Activated T-helper 1 cell treated with anti-CD3 and anti-CD28 coated beads, Interleukin-12 subunit alpha, Interleukin-12 subunit beta, Interleukin-2, Interleukin-4 antibody, amounts not matched to agents 30 ng/mL and 10 ng/mL and 1 ng/mL, durations not matched to agents 14 hours and 24 hours and 36 hours (primary cell): ENCODE measurements at places on chromosomes 5 and 9.

DNA sequence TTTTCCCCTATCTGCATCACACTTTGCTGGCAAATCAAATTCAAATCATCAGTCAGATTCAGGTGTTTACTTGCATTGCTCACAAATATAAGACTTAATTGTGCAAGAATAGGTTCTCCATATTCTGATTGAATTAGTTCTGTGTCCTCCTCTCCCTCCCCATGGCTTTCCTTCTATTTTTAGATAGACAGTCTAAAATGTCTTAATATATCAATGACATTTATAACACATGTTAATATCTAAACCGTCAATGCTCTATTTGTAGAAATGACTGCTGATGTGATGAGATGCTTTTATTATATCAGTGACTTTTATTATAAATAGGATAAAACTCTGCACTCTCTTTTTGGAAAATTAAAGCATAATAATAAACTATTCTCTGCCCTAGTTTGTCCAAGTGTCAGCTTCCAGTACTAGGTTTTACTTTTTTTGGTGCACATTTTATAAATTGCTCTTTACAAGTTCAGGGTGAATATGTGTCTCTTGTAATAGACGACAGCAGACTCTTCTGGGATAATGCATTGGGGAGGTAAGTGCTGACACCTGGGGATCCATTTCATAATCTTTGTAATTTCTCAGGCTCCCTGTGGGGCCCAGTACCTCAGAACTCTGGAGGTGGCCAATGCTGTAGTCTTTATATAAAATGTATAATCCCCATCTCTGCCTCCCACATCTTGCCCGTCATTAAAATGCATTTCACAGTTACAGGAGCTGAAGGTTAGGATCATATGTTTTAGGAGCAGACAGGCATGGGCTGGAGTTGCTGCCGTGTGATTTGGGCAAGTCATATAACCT lies 321.5 kb downstream of the BRINP1 start:
- no peaks in the 10 kb centered on the region for H3K36me3 ChIP-seq
- no peak overlapping the region for H3K27ac ChIP-seq
- H3K27me3 ChIP-seq: no peaks in the 10 kb centered on the region
- no peak overlapping the region for H3K4me3 ChIP-seq

DNA sequence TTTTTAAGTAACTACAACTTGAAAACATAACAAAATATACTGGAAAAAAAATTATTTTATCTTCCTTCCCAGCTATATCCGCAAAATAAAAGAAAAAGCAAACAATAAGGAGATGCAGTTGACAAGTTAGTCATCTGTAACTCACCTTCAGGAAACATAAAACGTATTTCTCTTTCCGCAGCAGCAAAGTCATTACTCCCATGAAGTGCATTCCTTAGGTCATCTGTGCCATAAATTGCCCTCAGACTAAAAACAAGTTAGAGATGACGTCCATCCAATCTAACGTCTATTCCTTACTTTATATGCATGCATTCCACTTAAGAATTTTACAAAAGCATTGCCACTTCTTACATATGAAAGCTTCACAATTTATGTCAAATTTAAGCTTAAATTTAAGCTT lies 10.9 kb downstream of the NME5 start:
- no peak overlapping the region for H3K27ac ChIP-seq
- H3K27me3 ChIP-seq: peaks cover 16% of the 10 kb centered on the region
- no peak overlapping the region for H3K4me3 ChIP-seq
- no peaks in the 10 kb centered on the region for H3K36me3 ChIP-seq
- no peak for DNase-seq

DNA sequence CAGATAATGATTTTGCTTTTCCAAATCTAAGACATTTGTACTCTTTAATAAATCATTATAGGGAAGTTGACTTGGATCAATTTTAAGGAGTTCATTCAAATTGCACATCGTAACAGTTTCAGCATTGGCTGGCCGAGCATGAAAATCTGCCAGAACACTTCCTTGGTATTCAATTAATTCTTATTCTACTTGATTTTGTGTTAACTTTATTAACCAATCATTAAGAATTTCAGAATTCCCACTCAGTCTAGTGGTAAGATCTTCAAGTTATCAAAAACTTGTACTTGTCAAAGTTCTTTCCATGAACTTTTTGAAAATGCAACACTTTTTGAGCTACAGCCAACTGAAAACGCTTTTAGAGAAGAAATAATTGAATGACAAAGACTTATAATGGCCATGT lies 565.8 kb downstream of the TLE1 start:
- no peak overlapping the region for H3K27ac ChIP-seq
- H3K4me1 ChIP-seq: no peaks in the 10 kb centered on the region
- no peaks in the 10 kb centered on the region for H3K36me3 ChIP-seq
- DNase-seq: no peak
- H3K27me3 ChIP-seq: no peaks in the 10 kb centered on the region

- peak overlapping the region; percentile 86 for H3K4me3 ChIP-seq
- DNase-seq: peak; percentile 69
Observed at GRCh38 chr9:34380511-34381315, 4.0 kb upstream of the MYORG start.

DNA sequence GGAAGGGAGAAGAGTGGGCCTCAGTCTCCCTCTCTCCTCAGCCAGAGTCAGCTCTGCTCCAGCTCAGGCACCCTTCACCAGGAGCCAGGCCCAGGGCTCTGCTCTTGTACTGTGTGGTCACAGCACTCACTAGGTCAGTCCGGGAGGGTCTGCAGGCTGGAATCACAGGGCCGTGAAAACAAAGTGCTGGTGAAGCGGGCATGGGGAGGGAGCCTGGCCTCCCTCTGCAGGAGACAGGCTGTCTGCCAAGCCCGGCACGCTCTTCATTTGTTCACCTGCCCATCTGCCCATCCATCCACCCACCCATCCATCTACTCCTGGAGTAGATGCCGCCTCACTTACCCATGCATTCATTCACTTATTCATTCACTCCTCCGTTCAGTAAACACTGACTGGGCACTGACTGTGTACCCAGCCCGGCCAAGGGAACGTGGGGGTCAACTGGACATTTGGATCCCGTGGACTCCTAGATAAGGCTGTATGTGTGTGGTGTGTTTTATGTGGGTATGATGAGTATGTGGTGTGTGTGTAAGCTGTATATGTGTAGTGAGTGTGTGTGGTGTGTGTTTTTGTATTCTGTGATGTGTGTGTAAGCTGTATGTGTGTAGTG lies 3.6 kb downstream of the SPAAR start:
- H3K36me3 ChIP-seq: no peaks in the 10 kb centered on the region
- no peak overlapping the region for H3K4me3 ChIP-seq
- no peak overlapping the region for H3K27ac ChIP-seq
- H3K4me1 ChIP-seq: peaks cover 28% of the 10 kb centered on the region
- H3K27me3 ChIP-seq: peaks cover 2% of the 10 kb centered on the region

DNA sequence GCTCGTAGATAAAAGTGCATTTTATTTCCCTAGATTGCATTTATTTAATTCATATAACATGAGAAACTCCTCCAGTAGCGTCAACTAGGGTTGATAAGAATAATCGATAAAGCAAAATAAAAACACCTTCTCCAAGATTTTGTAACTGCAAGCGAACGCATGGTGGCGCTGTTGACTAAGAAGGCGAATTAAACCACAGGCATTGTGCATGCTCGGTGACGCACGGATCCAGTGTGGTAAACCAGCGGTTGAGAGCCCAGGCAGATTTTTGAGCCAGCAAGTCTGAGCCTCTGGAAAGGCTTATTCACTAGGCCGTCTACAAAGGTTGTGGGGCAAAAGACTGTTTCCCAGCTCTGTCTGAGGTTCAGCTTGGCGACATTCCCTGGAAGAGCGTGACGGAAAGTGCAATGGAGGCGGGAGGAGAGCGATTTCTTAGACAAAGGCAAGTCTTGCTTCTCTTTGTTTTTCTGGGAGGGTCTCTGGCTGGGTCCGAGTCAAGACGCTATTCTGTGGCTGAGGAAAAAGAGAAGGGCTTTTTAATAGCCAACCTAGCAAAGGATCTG lies at the start of gene PCDHB3:
PCDHB3 (plus strand) TSS at position 231 of the 563 bp plus-strand sequence; CDS start at position 408, 177 bp downstream.
- H3K4me1 ChIP-seq: no peaks in the 10 kb centered on the region
- H3K36me3 ChIP-seq: peaks cover 2% of the 10 kb centered on the region
- no peak within 1 kb of the TSS for H3K27ac ChIP-seq
- no peaks in the 10 kb centered on the region for H3K27me3 ChIP-seq
- H3K4me3 ChIP-seq: no peak within 1 kb of the TSS

- H3K27me3 ChIP-seq: peaks cover 6% of the 10 kb centered on the region
- no peak overlapping the region for H3K27ac ChIP-seq
- no peak overlapping the region for H3K4me3 ChIP-seq
- DNase-seq: no peak
- H3K4me1 ChIP-seq: peaks cover 8% of the 10 kb centered on the region
Observed at GRCh38 chr5:143653766-143654282, 158.1 kb upstream of the HMHB1 start.

- H3K27me3 ChIP-seq: no peaks in the 10 kb centered on the region
- no peak overlapping the region for H3K27ac ChIP-seq
- no peaks in the 10 kb centered on the region for H3K4me1 ChIP-seq
- DNase-seq: no peak
- no peaks in the 10 kb centered on the region for H3K36me3 ChIP-seq
Observed at GRCh38 chr9:26169708-26170107, 491.5 kb upstream of the TUSC1 start.

DNA sequence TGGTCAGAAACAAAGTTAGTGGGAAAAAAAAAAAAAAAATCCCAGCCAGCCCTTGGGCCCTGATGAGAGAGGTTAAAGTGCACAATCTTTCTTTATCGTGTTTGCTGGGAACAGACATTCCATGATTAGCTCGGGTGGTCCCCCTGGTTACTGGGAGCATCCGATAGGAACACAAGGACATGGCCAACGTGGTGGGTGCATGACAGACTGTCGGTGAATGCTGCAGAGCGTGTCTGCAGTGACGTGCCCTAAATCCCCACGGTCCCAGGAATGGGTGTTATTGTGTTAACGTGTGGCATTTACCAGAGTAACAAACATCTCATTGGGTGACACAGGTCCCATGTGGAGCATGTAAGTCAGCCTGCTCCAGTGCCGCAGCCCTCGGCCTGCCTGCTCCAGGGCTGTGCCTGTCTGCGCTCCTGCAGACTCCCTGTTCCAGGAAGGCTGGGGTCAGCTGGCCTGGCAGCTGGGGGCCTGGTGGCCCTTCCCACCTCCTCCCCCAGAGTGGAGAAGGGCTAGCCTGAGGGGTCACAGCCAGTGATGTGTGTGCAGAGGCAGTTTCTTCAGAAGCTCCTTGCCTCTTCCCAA lies 34.3 kb upstream of the TBC1D2 start:
- H3K27me3 ChIP-seq: peaks cover 8% of the 10 kb centered on the region
- no peaks in the 10 kb centered on the region for H3K4me1 ChIP-seq
- no peak overlapping the region for H3K4me3 ChIP-seq
- H3K27ac ChIP-seq: no peak overlapping the region
- no peaks in the 10 kb centered on the region for H3K36me3 ChIP-seq
- no peak for DNase-seq

- H3K4me3 ChIP-seq: no peak overlapping the region
- H3K4me1 ChIP-seq: peaks cover 12% of the 10 kb centered on the region
- H3K27me3 ChIP-seq: no peaks in the 10 kb centered on the region
- H3K36me3 ChIP-seq: peaks cover 7% of the 10 kb centered on the region
- no peak overlapping the region for H3K27ac ChIP-seq
Observed at GRCh38 chr5:67085616-67086015, 111.0 kb downstream of the CD180 start.

- peaks cover 46% of the 10 kb centered on the region for H3K4me1 ChIP-seq
- no peak overlapping the region for H3K4me3 ChIP-seq
- H3K27ac ChIP-seq: no peak overlapping the region
- H3K27me3 ChIP-seq: peaks cover 5% of the 10 kb centered on the region
- peaks cover 5% of the 10 kb centered on the region for H3K36me3 ChIP-seq
Observed at GRCh38 chr9:99029083-99029645, 75.7 kb upstream of the TGFBR1 start.

- peaks cover 33% of the 10 kb centered on the region for H3K27me3 ChIP-seq
- DNase-seq: peak; percentile 59
- H3K4me1 ChIP-seq: peaks cover 38% of the 10 kb centered on the region
- no peaks in the 10 kb centered on the region for H3K36me3 ChIP-seq
Observed at GRCh38 chr9:134391319-134392231, 65.3 kb downstream of the RXRA start.

- no peak for DNase-seq
- no peak overlapping the region for H3K27ac ChIP-seq
- no peaks in the 10 kb centered on the region for H3K27me3 ChIP-seq
- H3K4me3 ChIP-seq: no peak overlapping the region
Observed at GRCh38 chr5:150895431-150896428, 9.1 kb downstream of the ZNF300 start.

GRCh38 chr9:37407468-37407867 lies 15.0 kb upstream of the GRHPR start:
- H3K27me3 ChIP-seq: peaks cover 2% of the 10 kb centered on the region
- H3K27ac ChIP-seq: no peak overlapping the region
- H3K4me1 ChIP-seq: peaks cover 5% of the 10 kb centered on the region

DNA sequence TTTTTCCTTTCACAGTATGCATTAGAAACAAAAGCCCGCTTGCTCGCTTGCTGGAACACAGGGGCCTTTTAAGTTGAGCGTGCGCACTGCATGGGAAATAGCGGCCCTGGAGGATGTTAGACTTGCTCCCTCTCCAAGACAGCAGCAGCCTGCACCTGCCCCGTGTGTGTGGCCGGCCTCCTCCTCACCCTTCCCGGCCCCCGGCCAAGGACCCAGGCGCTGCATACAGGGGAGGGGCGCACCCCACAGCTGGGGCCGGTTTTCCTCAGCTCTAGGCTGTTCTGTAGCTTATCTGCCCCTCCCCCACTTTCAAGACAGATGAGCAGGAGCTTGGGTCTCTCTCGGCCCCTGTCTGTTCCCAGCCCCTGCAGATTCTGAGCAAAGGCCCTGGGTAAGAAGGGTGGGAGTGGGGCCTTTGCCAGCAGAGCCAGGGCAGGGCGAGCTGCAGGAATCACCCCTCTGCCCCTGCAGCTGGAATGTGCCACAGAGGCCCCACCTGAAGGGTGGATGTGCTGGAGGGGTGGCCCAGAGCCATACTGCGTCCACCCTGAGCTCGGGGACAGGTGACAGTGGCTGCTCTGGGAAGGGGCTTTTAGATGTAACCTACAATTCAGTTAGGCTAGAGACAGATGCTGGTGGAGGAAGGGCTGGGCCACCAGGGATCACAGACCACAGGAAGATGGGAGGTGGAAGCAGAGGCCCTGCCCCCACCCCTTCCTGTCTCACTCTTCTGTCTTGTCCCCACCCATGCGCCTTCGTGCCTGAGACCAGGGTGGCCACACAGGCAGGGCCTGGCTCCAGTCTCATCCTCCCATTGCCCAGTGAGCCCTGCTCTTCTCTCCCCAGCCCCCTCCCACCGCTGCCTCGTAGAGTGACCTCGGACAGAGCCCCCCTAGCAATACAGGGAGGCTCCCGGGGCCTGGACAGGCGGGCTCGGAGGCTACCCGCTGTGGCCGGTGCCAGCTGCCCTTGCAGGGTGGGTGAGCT lies 132.4 kb downstream of the DAB2IP start:
- peak overlapping the region; percentile 48 for H3K27ac ChIP-seq
- no peak for DNase-seq
- no peaks in the 10 kb centered on the region for H3K36me3 ChIP-seq
- peaks cover 19% of the 10 kb centered on the region for H3K4me1 ChIP-seq
- H3K27me3 ChIP-seq: peaks cover 7% of the 10 kb centered on the region

- H3K27ac ChIP-seq: no peak overlapping the region
- H3K36me3 ChIP-seq: no peaks in the 10 kb centered on the region
- no peak for DNase-seq
- H3K27me3 ChIP-seq: no peaks in the 10 kb centered on the region
- H3K4me1 ChIP-seq: no peaks in the 10 kb centered on the region
- H3K4me3 ChIP-seq: no peak overlapping the region
Observed at GRCh38 chr5:103441523-103441922, 121.1 kb downstream of the NUDT12 start.

- H3K4me1 ChIP-seq: no peaks in the 10 kb centered on the region
- H3K27ac ChIP-seq: no peak overlapping the region
- H3K36me3 ChIP-seq: no peaks in the 10 kb centered on the region
- H3K4me3 ChIP-seq: no peak overlapping the region
- DNase-seq: no peak
Observed at GRCh38 chr5:158999339-158999738, 100.4 kb downstream of the EBF1 start.

GRCh38 chr5:137822158-137822764 lies 45.4 kb upstream of the MYOT start:
- no peak for DNase-seq
- no peak overlapping the region for H3K27ac ChIP-seq
